ENCODE measurements at places on chromosomes 5 and 9. TPM values are rescaled to one million over a fixed set of nuclear protein-coding genes. Genes with fewer than 3 reads are reported as not detected.
A peak's percentile ranks its signal among the peaks of the same experiment; 100 is the strongest.

MUSK gene
- not detected for total RNA-seq

DNA sequence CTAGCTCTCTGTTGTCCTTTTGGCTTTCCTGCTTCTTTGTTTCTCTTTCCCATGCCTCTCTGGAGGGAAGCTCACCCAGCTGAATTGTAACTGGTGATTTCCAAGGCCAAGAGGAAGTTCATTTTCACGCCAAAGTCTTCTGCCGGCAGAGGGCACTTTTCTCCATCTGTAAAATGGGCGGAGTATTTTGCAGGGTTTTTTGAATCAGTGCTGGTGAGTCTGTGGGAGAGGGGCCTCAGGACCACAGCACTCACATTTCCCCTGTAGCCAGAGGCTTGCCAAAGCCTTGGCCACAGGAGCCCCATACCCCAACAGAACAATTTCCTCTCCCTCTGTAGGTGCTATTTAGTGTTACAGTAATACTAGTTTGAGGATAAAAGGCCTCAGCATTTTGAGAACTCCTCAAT, 42.3 kb upstream of the MATR3 start:
- no peak for DNase-seq
- H3K27ac ChIP-seq: no peak overlapping the region
- H3K27me3 ChIP-seq: no peaks in the 10 kb centered on the region
- no peaks in the 10 kb centered on the region for H3K36me3 ChIP-seq
- no peak overlapping the region for H3K4me3 ChIP-seq
- peaks cover 10% of the 10 kb centered on the region for H3K4me1 ChIP-seq

DNA sequence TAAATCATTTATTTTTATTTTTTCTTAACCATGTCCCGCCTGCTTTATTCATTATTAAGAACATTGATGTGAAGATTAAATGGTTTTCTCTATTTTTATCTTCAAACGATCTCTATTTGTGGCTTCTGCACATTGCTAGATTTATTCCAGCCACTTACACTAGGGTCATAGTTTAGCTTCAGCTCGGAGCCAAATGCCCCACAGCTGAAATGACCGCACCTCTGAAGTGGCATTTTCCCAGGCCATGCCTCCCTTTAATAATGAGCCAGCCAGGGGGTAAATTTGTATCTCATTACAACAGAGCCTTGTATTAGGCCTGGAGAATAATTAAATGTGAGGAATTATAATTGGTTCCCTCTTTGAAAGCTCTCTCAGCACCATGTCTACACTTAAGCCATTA, 89.4 kb downstream of the DOCK8 start:
- no peak overlapping the region for H3K27ac ChIP-seq
- DNase-seq: no peak
- peaks cover 4% of the 10 kb centered on the region for H3K27me3 ChIP-seq
- H3K4me3 ChIP-seq: no peak overlapping the region

DNA sequence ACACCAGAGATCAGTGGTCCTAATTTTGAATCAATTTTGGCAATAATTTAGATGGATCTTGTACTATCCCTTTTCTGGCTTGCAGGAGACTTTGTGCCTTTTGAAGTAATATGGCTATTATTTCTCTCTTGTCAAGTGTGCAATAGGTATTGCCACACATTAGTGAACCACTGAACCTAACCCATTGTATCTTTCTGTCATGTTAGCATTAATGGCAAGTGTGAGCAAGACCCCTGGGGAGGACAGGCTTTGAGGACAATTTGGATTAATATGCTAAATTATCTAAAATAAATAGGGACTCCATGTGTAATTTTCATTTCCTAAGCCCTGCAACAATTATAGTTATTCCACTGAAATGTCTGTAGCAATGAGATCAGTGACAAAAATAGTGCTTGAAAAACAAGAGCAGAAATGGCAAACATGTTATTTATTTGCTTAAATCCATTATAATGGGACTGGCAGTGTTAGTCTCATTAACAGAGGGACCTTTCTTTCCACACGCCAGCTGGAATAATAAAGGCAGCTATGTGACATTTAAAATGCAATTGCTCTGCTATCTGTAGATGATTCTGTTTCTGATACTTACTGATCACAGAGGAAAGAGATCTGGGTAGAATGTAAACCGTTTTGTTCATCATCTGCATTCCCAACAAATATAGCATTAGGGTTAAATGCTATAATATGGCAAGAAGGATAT, 753.3 kb upstream of the ZNF608 start:
- H3K4me1 ChIP-seq: no peaks in the 10 kb centered on the region
- no peak for DNase-seq
- H3K27me3 ChIP-seq: no peaks in the 10 kb centered on the region

DNA sequence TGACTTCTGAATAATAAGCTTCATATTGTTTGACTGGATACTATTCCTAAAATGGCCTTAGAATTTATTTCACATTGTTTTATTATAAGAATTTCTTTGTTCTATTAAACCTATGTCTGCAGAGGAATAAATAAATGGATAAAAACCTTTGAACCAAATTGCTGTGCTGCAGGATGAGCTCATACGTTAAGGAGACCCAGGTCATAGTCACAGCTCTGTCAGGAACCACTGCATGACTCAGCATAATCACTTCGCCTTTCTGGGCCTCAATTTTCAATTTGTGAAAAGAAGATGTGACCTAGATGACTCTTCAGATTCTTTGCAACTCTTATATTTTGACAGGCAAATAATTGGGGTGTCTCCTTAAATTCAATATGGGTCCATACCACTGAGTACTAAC, 36.7 kb upstream of the HMHB1 start:
- H3K36me3 ChIP-seq: no peaks in the 10 kb centered on the region
- H3K4me3 ChIP-seq: no peak overlapping the region
- no peak for DNase-seq
- H3K27me3 ChIP-seq: no peaks in the 10 kb centered on the region
- H3K27ac ChIP-seq: no peak overlapping the region

DNA sequence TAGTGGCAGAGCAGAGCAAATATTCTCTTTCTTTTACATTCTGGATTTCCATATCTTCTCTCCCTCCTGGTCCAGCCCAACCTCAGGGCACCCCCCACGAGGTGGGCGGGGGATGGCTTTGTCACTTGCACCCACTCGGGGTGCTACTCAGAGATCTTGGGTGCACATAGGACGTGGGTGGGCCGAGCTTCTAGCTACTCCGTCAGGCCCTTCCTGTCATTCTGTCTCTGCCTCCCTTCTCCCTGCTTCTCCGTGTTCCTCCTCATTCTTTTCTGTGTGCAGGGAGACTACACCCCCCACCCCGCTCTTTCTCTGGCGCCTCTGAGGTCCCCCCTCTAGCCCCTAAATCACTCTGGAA, 19.5 kb downstream of the PCDHGC5 start:
- peak overlapping the region; percentile 65 for H3K4me3 ChIP-seq
- no peaks in the 10 kb centered on the region for H3K27me3 ChIP-seq
- H3K36me3 ChIP-seq: peaks cover 9% of the 10 kb centered on the region
- peak overlapping the region; percentile 100 for H3K27ac ChIP-seq
- DNase-seq: no peak

DNA sequence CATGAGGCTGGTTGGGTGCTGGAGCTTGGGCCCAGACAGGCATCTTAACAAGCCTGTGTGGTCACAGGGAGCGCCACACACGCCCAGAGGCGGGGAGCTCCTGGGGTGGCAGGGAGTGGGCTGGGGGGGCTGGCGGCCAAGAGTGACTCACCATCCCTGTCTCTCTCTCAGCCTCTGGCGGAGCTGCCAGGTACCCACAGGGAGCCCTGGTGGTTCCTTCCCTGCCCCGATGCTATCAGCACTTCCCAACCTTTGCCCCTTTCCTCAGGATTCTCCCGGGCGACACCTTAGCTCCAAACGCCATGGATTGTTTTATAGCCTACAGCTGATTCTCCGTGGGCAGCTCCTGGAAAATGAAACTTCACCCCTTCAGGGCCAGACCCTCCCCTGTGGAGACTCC, 5.5 kb downstream of the SLC9A3 start:
- no peak overlapping the region for H3K4me3 ChIP-seq
- H3K27me3 ChIP-seq: peaks cover 50% of the 10 kb centered on the region
- no peak overlapping the region for H3K27ac ChIP-seq
- H3K4me1 ChIP-seq: peaks cover 6% of the 10 kb centered on the region

- no peak overlapping the region for H3K27ac ChIP-seq
- no peaks in the 10 kb centered on the region for H3K27me3 ChIP-seq
Measured at GRCh38 chr9:16398691-16399090, 471.8 kb downstream of the BNC2 start.

BTNL3 gene
- total RNA-seq: not detected

GRCh38 chr5:35600591-35600990, 17.1 kb upstream of the SPEF2 start:
- H3K4me3 ChIP-seq: no peak overlapping the region
- no peaks in the 10 kb centered on the region for H3K4me1 ChIP-seq
- H3K27ac ChIP-seq: no peak overlapping the region
- DNase-seq: no peak
- H3K36me3 ChIP-seq: no peaks in the 10 kb centered on the region

DNA sequence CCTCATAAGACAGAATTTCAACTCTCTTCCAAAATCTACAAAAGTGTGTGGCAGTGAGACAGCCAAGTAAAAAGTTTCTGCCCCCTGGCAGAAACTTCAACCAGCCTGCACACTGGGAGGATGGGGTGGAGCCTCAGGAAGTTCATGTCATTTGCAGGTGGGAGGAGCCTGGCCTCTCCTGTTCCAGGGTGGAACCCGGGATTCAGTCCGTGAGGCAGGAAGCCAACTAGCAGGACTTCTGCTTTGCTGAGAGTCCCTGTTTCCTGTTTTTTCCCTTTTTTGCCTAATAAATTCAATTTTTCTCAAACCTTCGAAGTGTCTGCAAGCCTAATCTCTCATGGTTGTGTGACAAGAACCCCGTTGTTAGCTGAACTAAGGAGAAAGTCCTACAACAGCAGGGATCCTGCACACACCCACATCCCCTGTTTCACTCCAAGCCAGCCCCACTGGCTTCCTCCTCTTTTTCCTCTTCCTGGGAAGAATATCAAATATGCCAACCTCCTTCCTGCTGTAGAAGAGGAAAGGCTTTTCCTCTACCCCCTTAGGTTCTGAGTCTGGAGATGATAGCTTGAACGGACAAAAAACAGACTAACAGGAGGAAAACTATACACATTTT, 69.3 kb downstream of the ALDH7A1 start:
- H3K27ac ChIP-seq: peak overlapping the region; percentile 90
- no peaks in the 10 kb centered on the region for H3K27me3 ChIP-seq
- H3K36me3 ChIP-seq: no peaks in the 10 kb centered on the region
- no peak overlapping the region for H3K4me3 ChIP-seq
- DNase-seq: no peak
- H3K4me1 ChIP-seq: peaks cover 49% of the 10 kb centered on the region

GHR gene
- total RNA-seq: 5.4 TPM

ZBTB6 gene
- 8.6 TPM for total RNA-seq
